ENCODE measurements at places on chromosomes 3 and 15.
A peak's percentile ranks its signal among the peaks of the same experiment; 100 is the strongest.

GRCh38 chr3:181823716-181824115 is 112.0 kb downstream of the SOX2 start:
- no peak for DNase-seq

GRCh38 chr15:49145651-49146609 is 9.5 kb downstream of the COPS2 start:
- peak; percentile 73 for DNase-seq

GRCh38 chr3:28799084-28799483 is 450.5 kb upstream of the AZI2 start:
- peak; percentile 33 for DNase-seq

DNA sequence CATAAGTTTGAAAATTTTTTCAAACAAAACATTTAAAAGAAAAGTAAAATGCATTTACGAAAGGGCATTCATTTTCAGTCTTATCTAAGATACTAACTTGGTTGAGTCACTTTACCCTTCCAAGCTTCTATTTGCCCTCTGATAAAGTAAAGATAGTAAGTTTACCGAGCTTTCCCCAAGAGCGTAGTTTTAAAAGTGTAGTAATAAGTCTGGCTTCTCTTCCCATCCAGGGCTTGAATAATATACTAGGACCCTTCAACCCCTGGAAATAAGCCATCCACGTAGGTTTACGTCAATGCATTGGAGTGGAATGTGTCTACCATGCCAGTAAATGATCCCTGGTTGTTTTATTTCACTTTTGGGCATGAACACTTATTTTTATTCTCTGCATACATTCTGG is 608.3 kb downstream of the NTRK3 start:
- DNase-seq: no peak

- peak; percentile 76 for DNase-seq
Observed at GRCh38 chr3:130894130-130894985, 474 bp downstream of the ATP2C1 start.

DNA sequence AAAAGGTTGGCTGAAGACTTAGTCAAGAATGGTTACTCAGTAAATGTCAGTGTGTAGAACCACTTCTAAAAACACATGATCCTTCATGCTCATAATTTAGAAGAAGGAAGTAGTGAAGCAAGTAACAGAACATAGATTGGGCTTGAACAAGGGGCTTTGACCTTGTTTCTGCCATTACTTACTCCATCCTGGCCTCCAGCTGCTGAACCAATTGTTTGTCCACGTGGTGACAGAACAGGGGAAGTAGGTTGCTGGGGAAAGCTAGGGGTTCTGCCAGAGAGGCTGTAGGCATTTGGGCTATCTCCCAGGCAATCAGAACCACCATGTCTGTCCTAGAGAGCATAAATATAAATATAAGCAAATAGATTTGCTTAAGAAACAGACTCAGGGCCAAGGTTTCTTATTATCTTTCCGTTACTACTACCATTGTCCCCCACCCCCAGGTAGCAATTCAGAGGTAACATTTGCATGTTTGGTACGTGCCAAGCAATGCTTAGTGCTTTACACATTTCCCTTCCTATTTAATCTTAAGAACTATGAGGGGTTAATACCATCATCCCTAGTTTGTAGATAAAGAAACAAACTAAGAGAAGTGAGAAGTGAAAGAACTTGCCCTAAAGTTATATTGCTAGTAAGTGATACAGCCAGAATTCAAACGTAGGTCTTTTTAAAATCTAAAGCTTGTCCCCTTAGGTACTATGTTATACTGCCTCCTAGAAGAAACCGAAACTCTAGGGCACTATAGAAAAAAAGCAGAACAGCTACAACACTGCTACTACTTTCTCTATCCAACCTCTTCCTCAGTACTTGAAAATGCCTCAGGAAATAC is 3.0 kb upstream of the SPG11 start:
- DNase-seq: no peak
